Muscle of leg (tissue), 16 donors: ENCODE measurements at places on chromosomes 1 and 21. TPM values are rescaled to one million over a fixed set of nuclear protein-coding genes. Genes with fewer than 3 reads are reported as not detected.

Gene RIPK4
- 0.22 TPM for total RNA-seq

Gene SMIM11
- total RNA-seq: 5.5 TPM

Gene SV2A
- total RNA-seq: 2.7 TPM

DNA sequence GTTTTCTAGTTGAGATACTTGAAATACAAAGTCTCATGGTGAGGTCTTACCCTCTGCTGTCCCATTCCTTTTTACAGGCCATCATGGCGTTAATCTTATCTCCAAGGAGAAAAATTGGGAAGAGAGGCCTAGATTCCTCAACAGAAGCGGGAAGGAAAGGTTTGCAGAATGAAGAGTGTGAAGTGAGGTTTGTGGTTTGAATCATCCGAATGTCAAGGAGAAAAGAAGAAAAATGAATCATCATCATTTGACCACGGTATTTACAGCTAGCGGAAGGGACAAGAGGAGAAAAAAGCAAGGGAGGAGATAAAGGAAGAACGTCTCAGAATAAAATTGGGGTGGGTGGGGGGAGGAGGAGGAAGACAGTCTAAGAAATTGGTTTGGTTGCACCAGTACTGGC lies 935 bp upstream of the COG2 start:
- H3K27me3 ChIP-seq: peaks cover 2% of the 10 kb centered on the region
- peaks cover 7% of the 10 kb centered on the region for H3K36me3 ChIP-seq
- H3K27ac ChIP-seq: no peak overlapping the region
- peaks cover 11% of the 10 kb centered on the region for H3K4me1 ChIP-seq
- no peak for DNase-seq

- H3K36me3 ChIP-seq: no peaks in the 10 kb centered on the region
- DNase-seq: no peak
- peaks cover 3% of the 10 kb centered on the region for H3K27me3 ChIP-seq
- H3K4me3 ChIP-seq: no peak overlapping the region
- H3K4me1 ChIP-seq: peaks cover 9% of the 10 kb centered on the region
Observed at GRCh38 chr1:154445040-154445472, 39.9 kb downstream of the IL6R start.

- H3K27ac ChIP-seq: no peak overlapping the region
- no peaks in the 10 kb centered on the region for H3K27me3 ChIP-seq
- no peak overlapping the region for H3K4me3 ChIP-seq
- H3K4me1 ChIP-seq: no peaks in the 10 kb centered on the region
- peaks cover 37% of the 10 kb centered on the region for H3K36me3 ChIP-seq
Observed at GRCh38 chr1:25484096-25484495, 53.4 kb downstream of the MACO1 start.

DNA sequence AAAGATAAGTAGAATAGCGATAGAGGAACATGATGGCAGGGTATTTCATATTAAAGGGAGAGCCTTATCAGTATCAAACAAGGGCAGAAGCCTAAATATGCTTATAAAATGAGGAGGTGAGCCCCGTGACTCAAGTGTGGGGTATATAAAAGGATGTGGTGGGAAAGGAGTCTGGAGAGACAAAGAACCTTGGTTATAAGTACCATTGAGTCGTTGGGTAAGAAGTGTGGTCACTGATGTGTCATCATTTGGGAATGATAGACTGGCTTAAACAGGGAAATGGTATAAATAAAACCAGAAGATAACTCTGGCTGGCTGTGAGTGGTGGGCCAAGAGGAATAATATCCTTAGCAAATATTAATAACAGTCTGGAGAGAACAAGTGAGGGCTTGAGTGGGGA lies 10.9 kb upstream of the CD5L start:
- H3K27ac ChIP-seq: no peak overlapping the region
- no peaks in the 10 kb centered on the region for H3K27me3 ChIP-seq
- H3K4me3 ChIP-seq: no peak overlapping the region
- DNase-seq: no peak

- H3K36me3 ChIP-seq: peaks cover 19% of the 10 kb centered on the region
- no peak overlapping the region for H3K27ac ChIP-seq
- H3K27me3 ChIP-seq: no peaks in the 10 kb centered on the region
- no peak for DNase-seq
Observed at GRCh38 chr21:33799378-33800090, 116.1 kb downstream of the ATP5PO start.

- no peak overlapping the region for H3K4me3 ChIP-seq
- H3K27ac ChIP-seq: peak overlapping the region; percentile 0
- DNase-seq: peak; percentile 66
- H3K36me3 ChIP-seq: peaks cover 6% of the 10 kb centered on the region
Observed at GRCh38 chr1:15213341-15213821, 33.6 kb upstream of the FHAD1 start.

DNA sequence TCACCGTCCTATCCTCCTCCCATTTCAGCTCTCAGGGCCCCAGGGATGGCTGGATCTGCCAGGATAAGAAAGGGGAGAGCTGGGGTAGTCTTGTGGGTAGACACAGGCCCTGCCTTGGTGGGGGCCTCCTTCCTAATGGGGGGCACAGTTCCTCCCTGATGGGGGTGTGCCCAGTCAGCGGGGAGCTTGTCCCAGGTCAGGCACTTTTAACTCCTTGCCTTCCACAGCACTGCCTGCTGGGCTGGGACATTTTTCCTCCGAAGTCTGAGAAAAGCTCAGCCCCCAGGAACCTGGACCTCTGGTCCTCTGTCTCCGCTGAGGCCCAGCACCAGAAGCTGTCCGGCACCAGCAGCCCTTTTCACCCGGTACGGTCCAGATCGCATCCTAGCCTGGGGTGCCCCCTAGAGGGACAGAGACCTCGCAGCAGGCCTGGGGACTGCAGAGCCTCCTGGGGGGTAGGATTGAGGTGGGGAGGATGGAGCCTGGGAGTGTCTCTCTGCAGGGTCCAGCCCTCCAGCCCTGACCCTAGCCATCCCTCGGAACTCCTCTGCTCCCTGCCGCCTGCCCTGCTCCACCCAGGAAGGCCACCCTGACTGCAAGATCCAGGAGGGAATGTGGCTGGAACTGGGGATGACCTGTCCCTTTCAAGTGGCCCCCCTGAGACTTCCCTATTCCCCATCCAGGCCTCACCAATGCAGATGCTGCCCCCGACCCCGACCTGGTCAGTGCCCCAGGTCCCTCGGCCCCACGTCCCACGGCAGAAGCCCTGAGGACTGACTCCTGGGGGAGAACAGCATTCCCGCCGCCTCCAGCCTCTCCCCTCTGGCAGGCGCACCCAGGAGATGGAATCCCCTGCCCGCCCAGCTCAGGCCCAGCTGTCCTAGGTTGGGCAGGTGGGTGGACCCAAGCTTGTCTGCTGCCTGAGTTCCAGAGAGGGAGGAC lies 12.0 kb downstream of the MIIP start:
- no peak overlapping the region for H3K27ac ChIP-seq
- H3K27me3 ChIP-seq: no peaks in the 10 kb centered on the region
- H3K4me3 ChIP-seq: no peak overlapping the region
- no peak for DNase-seq
- H3K4me1 ChIP-seq: peaks cover 11% of the 10 kb centered on the region
- peaks cover 41% of the 10 kb centered on the region for H3K36me3 ChIP-seq

DNA sequence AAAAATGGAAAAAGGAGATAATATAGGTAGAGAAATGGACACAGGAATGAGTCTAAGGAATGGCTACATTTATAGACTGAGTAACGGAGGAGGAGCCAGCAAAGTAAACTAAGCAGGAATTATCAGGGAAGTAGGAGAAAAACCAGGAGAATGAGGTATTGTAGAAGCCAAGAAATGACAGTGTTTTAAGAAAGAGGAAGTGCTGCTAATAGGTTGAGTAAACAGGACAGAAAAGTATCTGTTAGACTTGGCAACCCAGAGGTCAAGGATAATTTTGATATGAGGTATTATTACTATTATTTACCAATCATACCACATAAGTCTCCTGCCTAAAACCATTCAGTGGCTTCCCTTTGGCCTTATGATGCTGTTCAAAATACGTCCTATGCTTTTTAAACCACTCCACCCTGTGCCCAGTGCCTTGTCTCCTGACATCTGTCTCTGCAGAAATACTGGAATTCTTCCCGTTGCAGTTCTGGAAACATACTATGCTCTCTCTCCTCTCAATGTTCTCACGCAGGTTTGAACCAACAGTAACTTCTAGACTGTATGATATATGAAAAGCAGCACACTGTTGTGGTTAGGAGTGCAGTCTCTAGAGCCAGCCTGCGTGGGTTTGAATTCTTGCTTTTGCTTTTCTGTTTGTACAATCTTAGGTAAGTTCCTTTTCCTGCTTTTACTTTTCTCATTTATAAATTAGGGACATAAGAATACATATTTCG lies 24.6 kb upstream of the NEK7 start:
- no peaks in the 10 kb centered on the region for H3K4me1 ChIP-seq
- H3K36me3 ChIP-seq: no peaks in the 10 kb centered on the region
- no peak overlapping the region for H3K4me3 ChIP-seq

GRCh38 chr1:162389971-162390370 lies 8.4 kb downstream of the C1orf226 start:
- DNase-seq: peak; percentile 20
- peaks cover 4% of the 10 kb centered on the region for H3K27me3 ChIP-seq
- H3K4me1 ChIP-seq: peaks cover 16% of the 10 kb centered on the region
- H3K36me3 ChIP-seq: no peaks in the 10 kb centered on the region
- no peak overlapping the region for H3K4me3 ChIP-seq

DNA sequence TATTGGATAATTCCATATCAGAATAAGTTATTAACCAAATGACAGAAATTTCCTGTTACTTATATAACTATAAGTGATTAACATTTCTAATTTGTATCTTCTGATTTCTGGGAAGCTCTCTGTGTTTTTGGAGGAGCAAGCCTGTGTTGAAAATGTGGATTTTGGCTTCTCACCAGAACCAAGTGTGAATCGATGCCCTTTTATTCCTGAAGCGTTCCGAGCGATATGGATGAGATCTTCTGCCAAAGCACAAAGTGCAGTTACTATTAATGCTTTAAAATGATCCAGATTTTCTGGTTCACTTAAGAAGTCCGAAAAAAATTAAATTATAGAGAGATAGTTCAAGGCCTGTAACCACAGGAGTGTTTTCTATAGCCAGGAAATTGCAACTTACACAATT lies 22.8 kb downstream of the ALG14 start:
- no peaks in the 10 kb centered on the region for H3K27me3 ChIP-seq
- H3K36me3 ChIP-seq: no peaks in the 10 kb centered on the region
- no peak overlapping the region for H3K4me3 ChIP-seq
- no peaks in the 10 kb centered on the region for H3K4me1 ChIP-seq

DNA sequence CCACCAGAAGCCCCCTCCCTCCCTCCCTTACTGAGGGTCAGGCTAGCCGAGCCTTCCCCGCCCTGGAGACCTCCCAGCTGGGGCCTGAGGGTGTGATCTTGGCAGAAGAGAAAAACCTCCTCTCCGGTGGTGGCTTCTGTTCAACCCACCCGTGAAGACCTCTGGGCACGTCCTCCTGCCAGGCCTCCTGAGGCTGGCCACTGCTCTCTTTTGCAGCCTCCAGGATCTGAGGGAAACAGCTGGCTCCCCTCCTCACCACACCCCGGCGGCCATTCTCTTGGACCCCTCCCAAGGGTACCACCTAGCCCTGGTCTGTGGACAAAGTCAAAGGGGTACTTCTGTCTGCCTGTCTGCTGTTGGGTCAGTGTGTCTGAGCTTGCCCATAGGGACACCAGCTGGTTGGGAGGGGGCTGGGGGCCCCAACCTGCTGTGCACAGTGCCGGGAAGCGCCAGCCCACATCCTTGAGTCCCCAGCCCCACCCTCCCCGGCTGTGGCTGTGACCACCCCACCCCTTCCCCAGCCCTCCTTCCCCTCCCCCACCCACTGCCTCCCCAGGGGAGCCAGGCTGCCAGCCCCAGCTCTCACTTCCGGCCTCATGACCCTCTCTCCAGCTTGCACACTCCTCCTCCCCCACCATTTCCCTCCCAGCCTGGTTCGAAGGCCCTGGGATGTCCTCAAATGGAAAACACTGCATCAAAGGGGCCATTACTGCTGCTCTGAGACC lies 48.1 kb downstream of the AHDC1 start:
- peaks cover 86% of the 10 kb centered on the region for H3K36me3 ChIP-seq
- no peak overlapping the region for H3K4me3 ChIP-seq
- peak overlapping the region; percentile 91 for H3K27ac ChIP-seq
- peak; percentile 89 for DNase-seq
- no peaks in the 10 kb centered on the region for H3K27me3 ChIP-seq

GRCh38 chr1:21924503-21925005 lies 12.6 kb downstream of the HSPG2 start:
- H3K4me1 ChIP-seq: peaks cover 87% of the 10 kb centered on the region
- H3K4me3 ChIP-seq: no peak overlapping the region
- no peaks in the 10 kb centered on the region for H3K27me3 ChIP-seq
- H3K27ac ChIP-seq: peak overlapping the region; percentile 72
- DNase-seq: no peak

DNA sequence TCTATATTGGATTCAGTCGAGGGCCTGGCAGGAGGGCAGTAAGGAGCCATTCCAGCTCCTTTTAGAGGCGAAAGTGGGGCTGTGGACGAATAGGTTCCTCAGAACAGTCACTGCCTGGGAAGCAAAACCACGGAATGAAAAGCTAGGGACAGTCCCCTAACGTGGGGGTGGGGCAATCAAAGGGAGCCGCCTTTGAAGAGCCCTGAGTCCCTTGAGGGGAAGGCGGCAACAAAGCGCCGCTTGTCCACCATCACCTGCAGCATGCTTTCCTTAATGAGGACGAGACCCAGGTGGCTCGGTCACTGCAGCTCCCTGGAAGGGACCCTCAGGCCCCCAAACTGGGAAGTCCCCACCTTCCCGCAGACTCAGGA lies 184.7 kb downstream of the ETS2 start:
- no peaks in the 10 kb centered on the region for H3K36me3 ChIP-seq
- H3K4me3 ChIP-seq: no peak overlapping the region
- no peaks in the 10 kb centered on the region for H3K27me3 ChIP-seq

DNA sequence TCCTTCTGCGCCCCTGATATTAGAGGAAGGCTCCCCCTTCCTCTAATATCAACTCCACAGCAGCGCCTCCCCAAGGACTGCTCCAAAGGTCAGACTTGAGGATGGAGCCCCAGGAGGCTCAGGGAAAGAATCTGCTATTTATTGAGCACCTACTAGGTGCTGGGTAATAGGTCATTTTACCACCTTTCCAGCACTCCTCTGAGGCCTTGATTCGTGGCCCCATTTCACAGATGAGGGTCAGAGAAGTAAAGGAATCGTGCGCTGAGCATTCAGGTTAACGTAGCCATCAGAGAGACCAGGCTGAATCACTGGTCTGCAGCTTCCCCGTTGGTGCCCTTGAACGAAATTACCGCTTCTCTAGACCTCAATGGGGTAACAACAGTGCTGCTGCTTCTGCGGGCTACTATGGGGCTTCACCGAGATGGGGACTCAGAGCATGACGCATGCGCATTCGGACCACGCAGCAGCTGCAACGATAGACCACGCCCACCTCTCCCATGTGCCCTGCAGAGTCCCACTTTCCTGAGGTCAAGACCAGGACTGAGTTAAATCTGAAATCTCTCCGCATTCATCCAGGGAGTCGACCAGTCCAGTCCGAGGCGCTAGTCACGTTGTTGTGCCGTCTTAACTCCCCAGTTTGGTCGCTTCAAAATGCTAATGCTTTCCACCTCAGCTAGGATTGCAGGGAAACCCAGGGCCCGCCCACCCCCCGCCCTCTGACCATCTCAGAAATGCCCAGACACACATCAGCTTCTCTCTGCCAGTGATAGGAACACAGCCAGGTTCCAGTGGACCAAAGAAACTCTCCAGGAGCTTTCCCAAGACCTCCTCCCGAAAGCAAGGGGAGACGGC lies 12.9 kb downstream of the CAMK2N1 start:
- H3K4me1 ChIP-seq: peaks cover 25% of the 10 kb centered on the region
- peak; percentile 63 for DNase-seq
- H3K27me3 ChIP-seq: peaks cover 36% of the 10 kb centered on the region
- H3K4me3 ChIP-seq: no peak overlapping the region
- no peaks in the 10 kb centered on the region for H3K36me3 ChIP-seq
